ENCODE measurements at places on chromosomes 4 and X.

DNA sequence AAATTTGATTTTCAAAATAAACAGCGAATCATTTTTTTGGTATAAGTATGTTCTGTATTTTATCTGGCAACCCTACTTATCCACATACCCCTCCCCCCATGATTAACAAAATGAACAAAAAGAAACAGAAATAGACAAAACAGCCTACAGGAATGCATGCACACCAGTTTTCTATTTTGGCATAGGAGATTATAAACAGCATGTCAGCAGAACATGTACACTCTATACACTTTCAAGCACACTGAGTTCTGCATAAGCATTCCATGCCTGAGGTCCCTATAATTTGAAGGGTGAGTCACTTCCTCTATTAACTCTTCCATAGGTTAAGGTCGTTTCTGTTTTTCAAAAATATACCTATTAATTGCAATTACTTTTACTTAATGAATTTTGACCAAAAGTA, 28.0 kb upstream of the ZNF280C start:
- no peak for DNase-seq

- no peak for DNase-seq
Measured at GRCh38 chr4:48058617-48059530, 42.3 kb downstream of the NIPAL1 start.

DNA sequence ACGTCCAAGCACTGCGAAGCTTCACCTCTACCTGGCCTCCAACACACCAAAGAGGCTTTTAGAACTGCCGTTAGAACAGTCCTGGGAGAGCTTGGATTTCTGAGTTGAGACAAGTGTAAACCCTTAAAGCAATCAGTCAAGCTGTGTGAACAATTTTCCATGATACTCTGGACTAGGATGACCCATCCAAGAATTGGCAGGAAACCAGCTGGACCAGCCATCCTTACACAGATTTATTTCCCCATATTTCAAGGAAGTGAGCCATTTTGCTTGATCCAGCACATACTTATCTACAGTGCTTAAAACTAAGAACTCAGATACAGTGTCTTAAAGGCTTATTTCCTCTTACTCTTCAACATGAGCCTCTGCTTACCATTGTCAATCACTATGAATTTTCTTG, 340.7 kb upstream of the HS3ST1 start:
- no peak for DNase-seq

- DNase-seq, result no peak
Measured at GRCh38 chr4:76982638-76983584, 33.4 kb downstream of the SEPTIN11 start.

- DNase-seq, result no peak
Measured at GRCh38 chrX:148271263-148271662, 229.2 kb upstream of the AFF2 start.

DNA sequence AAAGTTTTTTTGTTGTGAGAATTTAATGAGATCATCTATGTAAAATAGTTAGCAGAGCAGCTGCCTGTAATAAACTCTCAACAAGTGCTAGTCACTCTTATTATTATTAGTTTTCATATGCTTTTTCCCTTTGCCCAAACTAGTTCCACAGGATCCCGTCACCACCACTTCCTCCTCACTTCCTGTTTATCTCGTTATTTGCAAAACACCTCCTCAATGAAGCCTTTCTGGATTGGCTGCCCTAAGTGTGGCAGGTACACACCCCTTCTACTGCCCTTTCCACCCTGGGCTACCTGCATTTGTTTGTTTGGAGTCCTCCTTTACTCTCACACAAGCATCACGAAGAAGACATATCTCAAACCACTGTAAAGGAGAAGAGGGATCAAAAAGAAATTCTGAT, 54.4 kb upstream of the KLF3 start:
- DNase-seq, result no peak

DNA sequence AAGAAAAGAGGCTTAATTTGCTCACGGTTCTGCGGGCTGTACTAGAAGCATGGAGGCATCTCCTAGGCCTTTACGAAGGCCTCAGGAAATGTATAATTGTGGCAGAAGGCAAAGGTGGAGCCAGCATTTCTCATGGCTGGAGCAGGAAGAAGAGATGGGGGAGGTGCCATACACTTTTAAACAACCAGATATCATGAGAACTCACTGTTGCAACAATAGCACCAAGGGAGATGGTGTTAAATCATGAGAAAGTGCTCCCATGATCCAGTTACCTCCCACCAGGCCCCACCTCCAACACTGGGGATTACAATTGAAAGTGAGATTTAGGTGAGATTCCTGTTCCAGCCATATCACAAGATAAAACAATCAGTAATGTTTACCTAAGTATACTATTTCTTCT, 45.5 kb downstream of the MTHFD2L start:
- no peak for DNase-seq

GRCh38 chrX:126238220-126238619, 72.1 kb upstream of the DCAF12L2 start:
- DNase-seq, result no peak

DNA sequence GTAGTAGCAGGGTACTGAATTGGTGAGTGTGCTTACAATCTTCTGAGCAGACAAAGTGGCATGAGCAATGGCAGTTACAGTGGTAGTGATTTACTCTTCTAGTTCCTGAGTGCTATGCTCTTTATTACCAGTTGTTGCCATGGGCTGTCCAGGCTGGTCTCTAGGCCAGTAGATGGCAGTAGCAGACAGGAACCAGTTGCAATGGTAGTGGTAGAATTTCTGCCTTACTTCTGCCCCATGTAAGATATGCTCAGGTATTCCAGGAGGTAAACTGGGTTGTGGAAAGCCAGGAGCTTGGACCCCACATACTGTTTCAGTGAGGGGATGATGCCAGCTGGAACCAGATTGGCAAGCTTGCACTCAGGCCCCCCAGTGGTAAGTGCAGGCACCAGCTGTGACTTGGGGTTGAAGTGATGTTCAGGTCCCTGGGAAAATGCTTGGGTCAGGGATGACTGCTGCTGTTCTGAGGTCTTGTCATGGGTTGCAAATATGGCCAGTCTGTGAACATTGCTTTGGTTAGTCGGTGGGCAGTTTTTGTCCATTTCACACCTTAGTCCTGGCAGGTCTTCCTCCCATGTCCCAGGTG, 63.0 kb upstream of the ZXDB start:
- DNase-seq, result no peak

GRCh38 chr4:85495621-85496020, 20.7 kb downstream of the ARHGAP24 start:
- DNase-seq, result no peak

DNA sequence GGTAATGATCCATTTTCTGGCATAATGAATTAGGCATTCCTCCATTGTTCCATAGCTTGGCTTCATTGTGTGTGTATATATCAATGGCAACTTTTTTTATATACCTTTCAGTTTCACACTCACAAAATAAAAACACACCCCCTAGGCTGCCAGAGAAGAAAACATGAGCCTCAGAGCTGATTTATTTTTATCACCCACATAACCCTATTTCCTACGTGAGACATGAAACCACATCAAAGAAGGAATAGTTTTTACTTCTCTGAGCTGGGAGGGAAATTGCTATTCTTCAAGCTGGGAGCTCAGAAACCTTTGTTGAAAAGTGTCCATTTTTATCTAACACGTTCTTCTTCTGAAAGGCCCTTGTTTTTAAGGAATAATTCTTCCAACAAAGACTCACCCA, 126.7 kb upstream of the RAI2 start:
- DNase-seq, result no peak

DNA sequence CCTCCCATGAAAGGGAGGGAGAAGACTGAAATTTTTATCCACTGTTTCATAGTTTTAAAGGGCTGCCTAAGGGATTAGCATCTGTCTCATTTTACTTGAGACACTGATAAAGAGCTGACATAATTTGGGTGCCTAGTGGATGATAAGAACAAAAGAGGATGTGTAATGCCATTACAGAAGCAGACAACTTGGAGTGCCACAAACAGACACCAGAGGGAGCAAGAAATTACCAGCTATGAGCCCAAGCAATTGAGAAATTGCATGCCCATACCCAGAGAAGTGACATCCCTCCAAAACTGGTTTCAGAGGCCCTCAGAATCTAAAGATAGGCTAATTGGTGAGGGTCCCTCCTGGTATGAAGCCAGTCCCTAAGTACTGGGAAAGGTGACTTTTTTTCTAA, 38.5 kb upstream of the POU3F4 start:
- DNase-seq, result no peak

GRCh38 chrX:50813843-50814661, at the start of gene SHROOM4:
SHROOM4 (minus strand) TSS chrX:50814194; CDS start chrX:50814018, 176 bp downstream.
- DNase-seq, result no peak

DNA sequence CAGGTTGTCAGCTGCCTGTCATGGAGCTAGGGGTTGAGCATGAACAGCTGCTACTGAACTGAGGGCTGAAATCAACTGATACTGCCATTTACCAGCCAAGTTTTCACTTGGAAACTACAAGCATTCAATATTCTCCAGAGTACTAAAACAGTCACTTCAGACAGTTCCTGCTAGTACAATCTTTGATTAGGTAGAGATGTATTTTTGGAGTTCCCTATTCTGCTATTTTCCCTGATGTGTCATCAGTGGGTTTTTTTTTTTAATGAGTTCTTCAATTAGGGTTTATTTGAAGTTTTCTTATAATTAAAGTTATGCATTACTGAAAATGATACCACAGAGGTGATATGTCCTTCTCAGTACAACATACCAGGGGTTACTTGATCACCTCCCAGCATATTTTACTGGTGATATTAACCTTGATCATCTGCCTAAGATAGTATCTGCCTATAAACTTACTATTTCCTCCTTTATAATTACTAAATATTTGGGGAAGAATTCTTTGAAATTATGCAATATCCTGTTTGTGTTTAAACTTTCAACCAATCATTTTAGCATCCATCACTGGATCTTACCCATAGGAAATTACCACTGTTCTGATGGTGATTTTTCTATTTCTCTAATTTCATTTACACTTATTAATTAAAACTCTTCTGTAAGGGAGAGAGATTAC, 13.6 kb downstream of the PDCL2 start:
- DNase-seq, result no peak

GRCh38 chrX:39834600-39834999, 263.2 kb downstream of the BCOR start:
- no peak for DNase-seq

GRCh38 chrX:17553469-17553868, 178.5 kb downstream of the NHS start:
- DNase-seq, result no peak

GRCh38 chr4:71259911-71260331, 78.9 kb upstream of the SLC4A4 start:
- no peak for DNase-seq

GRCh38 chr4:107818301-107818910, 6.3 kb upstream of the SGMS2 start:
- DNase-seq, result no peak

DNA sequence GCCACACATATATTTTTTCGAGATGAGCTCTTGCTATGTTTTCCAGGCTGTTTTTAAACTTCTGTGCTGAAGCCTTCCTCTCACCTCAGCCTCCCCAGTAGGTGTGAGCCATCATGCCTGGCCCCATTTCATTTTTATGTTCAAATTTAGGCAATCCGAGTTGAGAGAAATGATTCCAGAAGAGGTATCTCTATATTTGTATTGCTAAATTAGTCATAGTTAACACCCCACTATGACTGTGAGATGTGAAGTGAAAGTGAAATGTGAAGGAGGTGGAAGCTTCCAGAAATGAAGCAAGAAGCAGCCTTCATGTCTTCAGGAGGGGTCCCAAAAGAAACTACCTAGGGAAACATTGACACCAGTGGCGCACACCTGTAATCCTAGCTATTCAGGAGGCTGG, 17.7 kb downstream of the APELA start:
- no peak for DNase-seq

GRCh38 chr4:14787894-14788293, 214.4 kb upstream of the CPEB2 start:
- DNase-seq, result no peak

- no peak for DNase-seq
Measured at GRCh38 chr4:32226204-32226603, 1506.0 kb downstream of the PCDH7 start.

DNA sequence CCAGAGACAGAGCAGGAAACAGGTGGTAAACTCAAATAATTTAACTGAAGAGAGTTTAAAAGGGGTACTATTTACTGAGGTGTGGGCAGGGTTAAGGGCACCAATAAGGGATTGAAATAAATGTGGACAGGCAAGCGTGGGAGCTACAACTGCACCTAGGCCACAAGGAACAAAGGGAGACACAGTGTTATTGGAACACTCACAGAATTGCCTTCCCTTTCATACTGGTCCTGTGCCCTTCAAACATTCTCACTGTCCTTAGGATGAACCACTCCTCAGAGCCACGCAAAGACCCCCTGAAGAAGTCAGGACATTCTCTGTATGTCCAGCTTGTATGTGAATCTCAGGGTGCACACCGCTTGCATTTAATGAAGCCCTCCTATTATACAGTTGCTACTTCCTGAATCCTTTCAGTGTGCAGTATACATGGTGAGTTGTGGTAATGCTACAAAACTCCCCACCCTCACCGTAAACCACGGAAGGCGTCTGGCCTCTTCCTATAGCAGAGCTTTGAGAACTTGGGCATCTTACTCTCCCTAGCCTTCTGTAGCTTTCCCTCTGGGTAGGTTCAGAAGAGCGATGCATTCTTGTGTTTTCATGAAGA, 9.6 kb upstream of the MRPL1 start:
- no peak for DNase-seq

DNA sequence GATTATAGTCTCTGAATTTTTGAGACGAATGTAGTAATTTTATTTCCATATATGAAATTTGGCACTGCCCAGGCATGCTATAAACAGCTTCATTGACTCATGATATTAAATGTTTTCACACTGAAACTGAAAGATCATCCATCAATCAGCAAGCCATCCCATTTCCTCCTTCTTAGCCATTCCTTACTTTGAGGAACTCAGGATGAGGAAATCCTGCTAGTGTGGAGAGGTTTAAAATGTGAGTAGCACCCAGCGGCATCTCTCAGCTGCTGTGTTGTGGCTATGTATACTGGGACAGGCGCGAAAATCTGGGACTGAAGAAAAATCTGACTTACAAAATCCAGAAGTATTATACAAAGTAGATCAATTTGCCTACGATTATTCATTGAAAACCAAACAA, 52.1 kb downstream of the PTCHD1 start:
- no peak for DNase-seq

GRCh38 chrX:128698573-128699181, 646.5 kb upstream of the ACTRT1 start:
- DNase-seq, result no peak

DNA sequence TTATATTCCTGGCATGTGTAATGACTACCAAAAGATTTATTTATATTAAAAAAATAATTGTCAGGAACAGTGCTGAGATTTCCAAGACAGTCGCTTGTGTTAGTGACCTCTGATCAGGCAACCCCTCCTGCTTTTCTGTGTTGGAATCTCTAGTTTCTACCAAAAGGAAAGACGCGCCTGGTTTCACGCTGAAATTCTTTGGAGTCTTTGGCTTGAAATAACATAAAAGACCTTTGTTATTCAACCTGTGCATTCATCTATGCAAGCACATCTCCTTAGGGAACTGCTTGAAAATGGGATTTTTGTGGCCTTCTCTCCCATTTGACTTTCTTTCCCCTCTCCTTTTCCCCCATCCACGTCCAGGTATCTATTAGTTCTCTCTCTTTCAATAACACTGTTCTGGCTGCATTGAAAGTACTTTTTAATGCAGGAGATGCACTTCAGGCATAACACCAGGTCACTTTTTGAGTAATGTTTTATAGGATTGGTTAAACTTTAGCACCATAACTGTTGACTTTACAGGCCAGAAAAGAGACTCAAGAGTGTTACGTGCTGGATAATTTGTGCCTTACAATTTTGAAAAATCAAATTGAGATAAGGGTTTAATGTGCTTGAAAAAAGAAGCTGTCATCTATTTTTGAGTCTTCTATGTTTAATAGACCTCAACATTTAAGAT, 172.7 kb downstream of the GPAT3 start:
- no peak for DNase-seq

Data from HuH-7.5 (cell line).